ENCODE measurements at places on chromosomes 7 and 10. TPM values are rescaled to one million over a fixed set of nuclear protein-coding genes. Genes with fewer than 3 reads are reported as not detected.

GRCh38 chr7:150745086-150745485 is 7.9 kb downstream of the GIMAP5 start:
- DNase-seq = no peak

- no peak for DNase-seq
Measured at GRCh38 chr7:18698258-18698734, 202.7 kb downstream of the HDAC9 start.

DNA sequence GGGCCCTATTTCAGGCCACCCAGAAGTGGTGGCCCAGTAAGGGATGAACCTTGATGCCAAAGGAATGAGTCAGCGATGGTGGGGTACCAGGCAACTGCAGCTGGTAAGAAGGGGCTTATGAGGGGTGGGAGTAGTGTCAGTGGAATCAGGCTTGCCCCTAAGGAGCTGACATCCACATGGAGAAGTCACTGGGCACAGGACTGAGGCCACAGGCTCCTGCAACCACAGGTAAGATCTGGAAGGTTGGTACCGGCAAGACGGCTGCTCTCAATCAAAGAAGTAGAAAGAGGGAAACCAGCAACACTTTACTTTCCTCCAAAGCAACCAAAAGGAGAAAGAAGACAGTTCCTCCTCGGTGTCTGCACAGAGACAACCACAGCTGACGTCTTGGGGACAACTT is 2.5 kb downstream of the GCK start:
- no peak for DNase-seq

GRCh38 chr7:140122965-140123364 is 53.8 kb downstream of the KDM7A start:
- no peak for DNase-seq

DNA sequence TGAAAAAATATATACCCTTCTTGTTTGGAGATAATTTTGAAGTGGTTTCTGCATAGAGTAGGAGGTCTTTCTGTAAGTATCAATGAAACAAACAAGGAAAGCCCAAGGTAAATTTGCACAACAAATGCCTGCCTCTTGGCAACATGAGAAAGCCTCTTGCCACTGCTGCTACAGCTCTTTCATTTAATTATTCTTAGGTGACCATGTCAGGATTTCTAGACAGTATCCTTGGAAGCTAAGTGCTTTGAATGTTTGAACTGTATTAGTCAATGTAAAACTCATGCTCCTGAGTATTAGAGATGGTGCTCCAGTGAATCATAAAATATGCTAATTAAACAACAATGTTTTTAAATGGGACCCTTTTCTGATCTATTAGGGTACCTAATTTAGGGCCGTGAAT is 81.2 kb upstream of the ITGB1 start:
- no peak for DNase-seq

- no peak for DNase-seq
Measured at GRCh38 chr10:60950300-60950699, 6.3 kb upstream of the RHOBTB1 start.

DNA sequence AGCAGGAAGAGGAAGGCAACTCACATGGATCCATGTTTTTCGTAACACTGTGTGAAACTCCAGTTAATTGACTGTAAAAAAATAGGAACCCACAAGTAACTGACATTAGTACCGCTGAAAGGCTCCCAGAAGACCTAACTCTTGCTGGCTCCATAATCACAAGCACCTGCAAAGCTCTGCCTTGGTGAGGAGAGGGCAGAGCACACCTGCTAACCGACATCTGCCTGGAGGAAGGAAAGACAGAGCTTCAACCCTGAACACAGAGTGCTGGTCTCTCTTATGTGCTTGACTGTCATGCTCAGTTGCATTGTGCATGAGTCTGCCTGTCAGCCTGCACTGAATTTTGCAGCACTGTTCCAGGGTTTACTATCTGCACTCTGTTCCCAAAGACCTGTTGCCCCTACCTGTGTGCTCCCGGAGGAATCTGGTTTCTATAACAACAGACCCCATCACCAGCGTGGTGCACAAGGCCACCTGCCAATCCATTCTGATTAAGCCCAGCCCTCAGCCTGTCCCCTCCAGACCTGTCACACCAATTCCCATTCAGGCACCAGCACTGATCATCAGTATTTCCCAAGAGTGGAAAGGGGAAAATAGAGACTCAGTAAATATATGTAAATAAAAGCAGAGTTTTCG is 63.1 kb upstream of the ANKRD1 start:
- no peak for DNase-seq

- DNase-seq = no peak
Measured at GRCh38 chr7:70764701-70765208, 367.2 kb upstream of the GALNT17 start.

DNA sequence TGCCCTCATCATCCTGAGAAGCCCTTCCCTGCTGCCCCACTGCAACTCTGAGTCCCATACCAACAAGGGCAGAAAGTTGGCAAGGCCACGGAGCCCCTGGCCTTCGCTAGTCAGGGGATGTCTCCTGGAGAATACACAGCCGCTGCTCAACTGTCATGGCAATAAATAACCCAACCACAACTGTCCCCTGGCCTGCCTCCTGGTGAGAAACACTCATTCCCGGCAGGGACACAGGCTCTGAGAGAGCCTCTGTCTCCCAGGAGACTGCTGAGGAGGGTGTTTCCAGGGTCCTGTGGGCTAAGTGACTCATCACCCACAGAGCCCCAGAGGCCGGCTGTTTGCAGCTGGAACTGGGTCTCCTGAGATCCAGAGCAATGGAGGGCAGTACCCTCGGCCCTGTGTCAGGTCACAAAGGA is 354.1 kb downstream of the TNS3 start:
- no peak for DNase-seq

DNA sequence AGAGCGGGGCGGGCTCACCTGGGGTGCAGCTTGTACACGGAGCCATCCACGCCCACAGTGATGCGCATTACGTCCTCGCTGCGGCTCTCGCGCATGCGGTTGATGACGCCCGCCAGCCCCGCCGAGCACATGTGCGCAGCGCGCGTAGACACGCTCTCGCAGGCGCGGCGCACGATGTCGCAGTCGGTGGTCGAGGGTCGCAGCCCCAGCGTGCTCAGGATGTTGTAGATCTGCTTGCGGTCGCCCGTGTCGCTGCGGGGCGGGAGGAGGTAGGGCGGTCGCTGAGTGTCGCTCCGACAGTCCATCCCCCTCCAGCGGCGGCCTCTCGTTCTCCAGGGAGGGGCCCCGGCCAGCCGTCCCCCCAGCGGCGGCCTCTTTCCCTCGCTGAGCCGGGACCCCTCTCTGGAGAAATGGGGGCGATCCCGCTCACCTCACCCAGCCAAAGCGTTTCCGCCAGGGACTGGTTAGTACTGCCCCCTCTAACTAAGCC is 4.4 kb upstream of the MYL7 start:
- DNase-seq = peak; percentile 70

RBAK gene
- total RNA-seq = 11.7 TPM

CPXM2 gene
- total RNA-seq = not detected

PAX4 gene
- total RNA-seq = not detected

PAPOLB gene
- total RNA-seq = 0.04 TPM

TAS2R5 gene
- total RNA-seq = 0.74 TPM

PRPS1L1 gene
- not detected for total RNA-seq
